CD8-positive, alpha-beta memory T cell (primary cell): ENCODE measurements at places on chromosomes 3 and 15. TPM values are rescaled to one million over a fixed set of nuclear protein-coding genes. Genes with fewer than 3 reads are reported as not detected.

Gene SEMA3F
- not detected for total RNA-seq

DNA sequence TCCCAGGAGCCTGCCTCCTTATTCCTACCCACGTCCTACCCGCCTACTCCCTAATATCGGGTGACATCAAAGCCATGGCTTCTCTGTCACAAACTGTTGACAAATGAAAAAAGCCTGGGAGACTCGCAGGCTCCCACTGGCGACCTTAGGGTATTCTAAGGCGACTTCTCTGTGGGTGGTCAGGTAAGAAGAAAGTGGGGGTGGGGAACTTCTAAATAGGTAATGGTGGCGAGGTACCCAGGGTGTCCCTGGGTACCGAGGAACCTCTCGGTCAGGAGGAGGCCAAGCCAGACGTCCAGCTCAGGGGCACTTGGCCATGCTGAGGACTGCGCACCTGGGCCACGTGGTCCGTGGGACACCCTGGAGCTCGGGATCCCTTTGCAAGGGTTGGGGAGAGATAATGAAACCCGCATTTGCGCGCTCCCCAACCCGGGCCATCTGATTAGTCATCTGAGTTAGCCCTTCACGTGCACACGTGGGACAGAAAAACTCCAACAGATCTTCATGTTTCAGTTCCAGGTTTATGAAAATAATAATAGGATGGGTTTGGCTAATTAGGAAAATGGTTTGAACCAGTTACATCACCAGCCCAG lies 78.2 kb downstream of the NR2F2 start:
- DNase-seq: no peak

Gene PLSCR4
- not detected for total RNA-seq

GRCh38 chr3:136044980-136045745 lies 79.6 kb downstream of the PPP2R3A start:
- DNase-seq: no peak

DNA sequence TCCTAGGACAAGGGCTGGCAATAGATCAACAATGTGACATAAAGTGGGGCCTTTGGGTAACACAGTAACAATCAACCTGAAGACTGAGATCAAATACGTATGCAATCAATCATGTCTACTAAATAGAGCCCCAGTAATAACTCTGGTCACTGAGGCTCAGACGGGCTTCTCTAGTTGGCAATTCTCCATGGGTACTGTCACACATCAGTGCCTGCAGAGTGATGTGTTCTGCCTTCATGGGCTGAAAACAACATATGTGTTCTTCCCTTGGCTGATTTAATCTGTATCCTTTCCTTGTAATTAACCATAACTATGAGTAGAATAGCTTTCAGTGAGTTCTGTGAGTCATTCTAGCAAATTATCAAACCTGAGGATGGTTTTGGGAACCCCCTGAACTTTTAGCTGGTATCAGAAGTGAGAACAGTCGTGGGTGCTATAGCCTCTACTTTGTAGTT lies 113.6 kb downstream of the TMCO5A start:
- DNase-seq: no peak

GRCh38 chr3:171284308-171285075 lies 175.7 kb downstream of the TNIK start:
- no peak for DNase-seq

DNA sequence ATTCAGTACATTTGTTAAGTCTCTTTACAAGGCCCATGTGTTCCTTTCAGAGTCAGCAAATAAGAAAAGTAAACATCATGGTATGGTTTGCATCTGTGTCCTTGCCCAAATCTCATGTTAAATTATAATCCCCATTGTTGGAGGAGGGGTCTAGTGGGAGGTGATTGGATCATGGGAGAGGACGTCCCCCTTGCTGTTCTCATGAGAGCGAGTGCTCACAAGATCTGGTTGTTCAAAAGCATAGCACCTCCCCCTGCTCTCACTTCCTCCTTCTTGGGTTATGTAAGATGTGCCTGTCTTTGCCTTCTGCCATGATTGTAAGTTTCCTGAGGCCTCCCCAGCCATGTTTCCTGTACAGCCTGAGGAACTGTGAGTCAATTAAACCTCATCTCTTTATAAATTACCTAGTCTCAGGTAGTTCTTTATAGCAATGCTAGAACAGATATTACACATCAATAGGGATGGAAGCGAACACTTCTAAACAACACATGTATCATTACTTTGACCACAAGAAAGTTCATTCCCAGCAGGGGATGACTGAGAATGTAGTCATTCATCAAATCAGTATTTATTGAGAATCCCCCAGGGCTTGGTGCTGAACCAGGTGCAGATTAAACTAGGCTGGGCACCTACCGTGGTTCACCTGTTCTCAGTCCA lies 4.1 kb downstream of the EFCAB12 start:
- DNase-seq: no peak

- DNase-seq: no peak
These were observed 148.9 kb upstream of the IQSEC1 start for GRCh38 chr3:13222131-13222530.

DNA sequence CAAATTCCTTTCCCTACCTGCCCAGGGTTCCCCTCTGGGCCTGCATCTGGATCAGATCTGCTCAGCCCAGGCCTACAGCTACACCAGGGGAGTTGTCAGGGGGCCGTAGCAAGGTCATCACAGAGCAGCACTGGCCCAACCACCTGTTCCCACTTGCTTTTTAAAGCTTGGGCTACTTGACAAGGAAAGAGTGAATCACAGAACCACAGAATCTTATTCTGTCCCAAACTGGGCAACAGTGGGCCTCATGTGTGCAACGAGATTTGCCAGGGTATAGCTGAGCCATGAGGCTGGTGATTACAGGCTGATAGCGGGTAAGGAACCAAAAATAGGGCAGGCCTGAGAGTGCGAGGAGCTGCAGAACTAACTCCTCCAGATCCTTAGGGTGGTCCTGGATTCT lies 66.7 kb downstream of the MYLK start:
- no peak for DNase-seq

GRCh38 chr3:87987952-87988351 lies 70.9 kb downstream of the CGGBP1 start:
- DNase-seq: no peak

Gene PROK2
- total RNA-seq: 0.28 TPM

Gene TMEM212
- total RNA-seq: not detected

Gene GPR149
- total RNA-seq: not detected

DNA sequence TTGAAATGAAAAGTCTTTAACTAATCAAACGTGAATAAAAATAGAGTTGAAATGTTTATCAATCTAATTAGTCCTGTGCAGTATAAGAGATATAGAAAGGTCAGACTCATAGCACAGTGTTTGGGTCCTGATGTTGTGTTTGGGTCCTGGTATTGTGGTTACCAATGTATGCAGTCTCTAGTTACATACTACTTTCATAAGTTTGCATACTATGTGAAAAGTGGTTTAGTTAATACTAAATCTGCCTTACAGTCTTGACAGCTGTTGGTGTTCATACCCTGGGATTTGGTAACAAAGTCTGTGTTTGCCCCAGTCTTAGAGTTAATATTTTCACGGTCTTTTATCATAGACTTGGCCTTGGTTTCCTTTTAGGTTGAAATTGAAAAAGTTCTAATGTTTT lies 41.7 kb downstream of the KIF15 start:
- DNase-seq: no peak

- no peak for DNase-seq
These were observed 31.5 kb upstream of the PRSS50 start for GRCh38 chr3:46749129-46749528.

GRCh38 chr3:37279236-37279635 lies 104.9 kb upstream of the LRRFIP2 start:
- DNase-seq: no peak

Gene DUOXA1
- total RNA-seq: 0.09 TPM
